ENCODE measurements at places on chromosomes 4 and X.

GRCh38 chr4:168637872-168638756 is 141.3 kb downstream of the PALLD start:
- DNase-seq: no peak

DNA sequence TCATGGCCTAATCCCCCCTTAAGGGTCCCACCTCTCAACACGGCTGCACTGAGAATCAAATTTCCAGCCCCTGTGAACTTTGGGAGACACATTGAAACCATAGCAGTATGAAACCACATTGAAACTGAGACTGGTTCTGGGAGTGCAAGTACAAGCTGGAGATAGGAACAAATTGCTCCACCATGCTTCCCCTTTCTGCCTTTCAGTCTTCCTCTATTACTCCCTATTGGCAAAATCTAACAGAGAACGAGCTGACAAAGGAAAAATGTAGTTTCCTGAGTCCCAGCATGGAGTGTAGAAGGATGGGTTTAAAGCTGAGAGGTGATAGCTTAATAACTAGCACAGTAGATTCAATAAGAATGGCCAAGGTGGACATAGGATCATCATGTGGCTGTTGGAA is 161.7 kb upstream of the RPL34 start:
- no peak for DNase-seq

- DNase-seq: no peak
Observed at GRCh38 chr4:23423540-23423939, 466.3 kb downstream of the PPARGC1A start.

- DNase-seq: no peak
Observed at GRCh38 chr4:172173206-172173605, 360.0 kb downstream of the GALNTL6 start.

DNA sequence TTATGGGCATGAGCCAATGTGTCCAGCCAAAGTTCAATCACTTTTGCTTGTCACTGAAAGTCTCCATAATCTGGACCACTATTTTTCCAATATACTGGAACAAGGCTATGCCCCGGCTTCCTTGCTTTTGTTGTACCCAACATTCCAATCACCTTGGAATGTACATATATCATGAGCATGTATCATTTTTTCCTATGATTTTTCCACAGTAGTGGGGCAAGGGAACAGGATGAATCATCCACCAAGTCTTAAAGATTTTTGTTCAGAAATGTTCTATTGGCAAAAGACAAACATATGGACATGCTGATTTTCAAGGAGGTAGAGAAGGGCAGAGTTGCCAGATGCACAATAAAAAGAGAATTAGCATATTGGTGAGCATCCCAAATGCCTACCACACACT is 548.1 kb upstream of the INTU start:
- no peak for DNase-seq

- no peak for DNase-seq
Observed at GRCh38 chrX:111490688-111491087, 20.8 kb upstream of the SERTM2 start.

DNA sequence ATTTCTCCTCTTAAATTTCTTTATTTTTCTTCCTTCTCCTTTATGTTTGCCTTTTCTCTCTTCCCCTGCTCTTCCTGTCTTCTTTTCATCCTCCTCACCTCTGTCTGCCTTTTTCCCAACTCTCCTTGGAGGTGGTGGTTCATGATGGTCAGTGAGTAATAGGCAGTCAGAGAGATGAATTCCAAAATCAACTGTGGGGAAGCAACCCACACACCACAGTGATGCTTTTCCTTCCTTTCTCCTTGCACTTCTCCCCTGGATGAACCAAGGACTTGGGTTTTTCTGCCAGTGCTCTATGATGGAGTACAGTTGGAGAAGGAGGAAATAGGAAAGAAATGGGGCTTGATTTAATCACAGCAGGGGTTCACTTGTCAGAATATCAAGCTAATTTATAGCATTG is 153.8 kb downstream of the DCK start:
- DNase-seq: no peak

All from stimulated activated CD8-positive, alpha-beta memory T cell treated with anti-CD3 and anti-CD28 coated beads, Interleukin-7, amount 100 ng/mL, for 1 hour (primary cell).